Calu3 (cell line): ENCODE measurements at places on chromosomes 1 and 21. TPM values are rescaled to one million over a fixed set of nuclear protein-coding genes. Genes with fewer than 3 reads are reported as not detected.

DNA sequence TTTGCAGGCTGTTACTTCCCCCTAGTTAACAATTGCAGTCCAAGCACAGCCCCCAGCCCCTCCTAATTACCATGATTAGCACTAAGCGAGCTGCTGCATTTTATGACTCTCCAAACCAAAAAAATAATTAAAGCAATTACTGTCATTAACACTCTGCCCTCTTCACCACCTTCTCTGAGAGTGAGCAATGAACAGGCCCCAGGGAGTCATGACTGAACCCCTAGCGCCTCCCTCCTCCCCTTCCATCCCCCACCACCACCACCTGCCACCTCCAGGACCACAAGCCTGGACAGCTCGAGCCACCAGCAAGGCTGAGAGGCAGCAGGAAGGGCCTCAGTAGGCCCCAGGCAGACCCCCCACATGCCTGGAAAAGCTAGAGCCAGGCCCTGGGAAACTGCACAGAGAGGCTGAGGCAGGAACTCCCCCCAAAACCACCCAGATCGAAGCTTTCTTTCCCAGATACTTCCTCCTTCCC is 35.5 kb upstream of the ZC3H12A start:
- no peak for DNase-seq

KRTAP7-1 gene
- not detected in 2 replicates for total RNA-seq

GRCh38 chr1:117814856-117815797 is 114.3 kb downstream of the GDAP2 start:
- no peak for DNase-seq

DNA sequence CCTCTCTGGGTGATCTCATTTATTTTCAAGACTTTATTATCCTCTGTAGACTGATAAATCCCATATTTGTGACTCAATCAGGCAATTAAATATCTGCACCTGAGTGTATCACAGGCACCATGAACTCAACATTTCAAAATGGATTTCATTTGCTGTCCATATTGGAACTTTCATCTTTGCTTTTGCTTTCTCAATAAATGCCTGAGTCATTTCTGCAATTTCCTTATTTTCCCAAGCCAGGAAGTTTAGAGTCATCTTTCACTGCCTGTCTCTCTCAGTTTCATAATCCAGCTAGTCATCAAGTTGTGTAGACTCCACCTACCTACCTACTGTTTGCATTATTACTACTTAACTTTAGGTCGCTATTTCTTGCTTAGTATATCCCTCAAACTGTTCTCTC is 540.9 kb downstream of the LMO4 start:
- DNase-seq = peak; percentile 8

OR2L3 gene
- total RNA-seq = not detected in 2 replicates

- DNase-seq = no peak
Measured at GRCh38 chr1:68976916-68977610, 480.2 kb upstream of the DEPDC1 start.

DNA sequence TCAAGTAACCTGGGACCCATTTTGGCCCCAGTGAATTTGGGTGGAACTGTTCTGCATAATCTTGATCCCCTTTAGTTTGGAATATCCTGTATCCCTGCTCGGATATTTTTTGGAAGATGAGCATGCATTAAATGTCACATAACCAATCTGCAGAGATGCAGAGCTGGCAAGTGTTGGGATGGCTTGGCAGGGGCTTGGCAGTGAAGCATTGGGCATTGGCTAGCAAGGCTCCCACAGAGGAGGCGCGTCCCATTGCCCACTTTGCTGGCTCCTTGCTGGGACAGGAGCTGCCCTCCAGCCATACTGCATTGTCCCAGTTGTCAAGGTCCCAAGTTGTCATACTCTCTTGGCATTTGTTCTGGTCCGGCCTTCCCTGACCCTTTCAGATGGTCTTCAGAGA is 29.9 kb downstream of the LAMC2 start:
- DNase-seq = no peak

- no peak for DNase-seq
Measured at GRCh38 chr1:98388441-98388840, 273.1 kb upstream of the SNX7 start.

AGPAT3 gene
- total RNA-seq = 61.2 and 64.1 TPM in 2 replicates

GRCh38 chr1:71766748-71767147 is 515.6 kb downstream of the NEGR1 start:
- DNase-seq = no peak

MYOC gene
- total RNA-seq = not detected in 2 replicates

- no peak for DNase-seq
Measured at GRCh38 chr1:15260418-15261154, 13.6 kb downstream of the FHAD1 start.

DNA sequence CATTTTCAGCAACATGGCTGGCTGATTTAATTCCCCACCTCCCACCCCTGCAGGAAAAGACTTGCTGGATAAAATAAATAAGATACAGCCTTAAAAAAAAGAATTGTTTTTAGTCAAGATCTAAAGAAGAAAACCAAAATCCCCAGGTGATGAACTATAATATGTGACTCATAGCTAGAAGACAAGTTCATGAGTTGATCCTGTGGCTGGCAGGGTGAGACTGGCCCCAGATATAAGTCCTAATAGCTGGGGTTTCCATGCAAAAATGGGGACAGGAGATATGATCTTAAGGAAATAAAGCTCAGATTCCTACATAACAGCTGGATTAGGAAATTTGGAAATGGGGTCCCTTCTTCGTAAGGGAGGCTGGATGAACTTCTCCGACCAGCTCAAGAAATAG is 21.9 kb upstream of the RGSL1 start:
- DNase-seq = no peak

S100A7A gene
- total RNA-seq = not detected in 2 replicates

TBX15 gene
- total RNA-seq = 0.17 TPM in 1 of 2 replicates, not detected in the other

- DNase-seq = no peak
Measured at GRCh38 chr21:18265944-18266343, 21.3 kb downstream of the CHODL start.

GRCh38 chr1:10823000-10823401 is 26.6 kb upstream of the CASZ1 start:
- no peak for DNase-seq

GRCh38 chr1:178935610-178936009 is 64.7 kb upstream of the ANGPTL1 start:
- DNase-seq = no peak

- no peak for DNase-seq
Measured at GRCh38 chr1:77316966-77317365, 35.1 kb downstream of the AK5 start.

- DNase-seq = no peak
Measured at GRCh38 chr1:178066296-178066907, 27.5 kb upstream of the RASAL2 start.

VSIG8 gene
- not detected in 2 replicates for total RNA-seq

DNA sequence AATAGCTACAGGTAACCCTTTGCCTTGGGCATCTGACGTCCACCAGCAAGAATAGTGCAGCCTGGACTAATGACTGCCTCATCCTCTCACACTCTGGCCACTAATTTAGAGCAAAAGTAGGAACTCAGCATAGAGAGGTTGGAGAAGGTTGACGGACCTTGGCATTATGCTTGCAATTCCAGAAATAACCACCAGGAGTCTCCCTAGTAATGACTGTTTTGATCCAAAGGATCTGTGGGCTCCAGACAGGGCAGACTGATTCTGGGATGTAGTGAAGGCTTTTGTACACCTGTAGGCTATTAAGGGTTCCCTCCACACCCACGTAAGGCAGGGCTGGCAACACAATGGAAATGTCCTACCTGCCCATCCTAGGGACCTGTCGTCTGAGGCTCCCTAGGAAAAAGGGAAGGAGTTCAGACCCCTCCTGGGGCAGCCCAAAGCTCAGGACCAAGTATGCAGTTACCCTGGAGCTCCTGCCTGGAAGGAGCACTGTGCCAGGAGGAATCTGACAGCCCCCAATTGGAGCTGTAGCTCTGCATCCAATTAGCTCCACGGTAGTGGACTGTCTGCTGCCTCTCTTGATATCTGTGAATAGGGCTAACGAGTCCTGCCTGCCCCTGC is 91.0 kb upstream of the TMEM51 start:
- DNase-seq = peak; percentile 8

SUMO3 gene
- total RNA-seq = 56.7 and 58.1 TPM in 2 replicates
